Activated T-cell treated with anti-CD3 and anti-CD28 coated beads, Interleukin-2, amount 50 U/mL, for 72 hours (primary cell): ENCODE measurements at places on chromosomes 6 and 20. TPM values are rescaled to one million over a fixed set of nuclear protein-coding genes. Genes with fewer than 3 reads are reported as not detected.
A peak's percentile ranks its signal among the peaks of the same experiment; 100 is the strongest.

DNA sequence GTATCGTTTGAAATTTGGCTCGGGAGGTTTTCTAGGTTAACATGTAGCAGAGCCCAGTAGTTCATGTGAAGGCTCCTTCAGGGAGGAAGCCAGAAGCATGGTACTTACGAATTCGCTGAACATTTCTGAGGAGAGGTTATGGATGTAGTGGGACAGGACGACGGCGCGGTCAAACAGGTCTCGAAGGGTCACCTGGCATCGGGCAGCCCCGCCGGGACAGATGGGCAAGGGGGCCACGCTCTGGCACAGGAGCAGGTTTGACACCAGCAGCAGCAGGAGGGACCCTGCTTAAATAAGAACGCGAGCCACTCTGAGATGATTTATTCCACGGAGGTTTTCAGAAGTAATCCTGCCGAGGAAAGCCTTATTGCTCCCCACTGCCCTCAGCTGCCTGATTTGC is 2.5 kb downstream of the PRL start:
- no peaks in the 10 kb centered on the region for H3K36me3 ChIP-seq
- no peak overlapping the region for H3K27ac ChIP-seq
- no peaks in the 10 kb centered on the region for H3K27me3 ChIP-seq

GRCh38 chr6:36023996-36024795 is at the start of gene SLC26A8:
Gene SLC26A8 (minus strand): TSS chr6:36024641. CDS start chr6:36019707, 4,934 bp downstream.
- no peak within 1 kb of the TSS for H3K27ac ChIP-seq
- H3K4me1 ChIP-seq: peaks cover 15% of the 10 kb centered on the region
- peak within 1 kb of the TSS; percentile 60 for H3K4me3 ChIP-seq

The ZSWIM1 gene
- 13.9 TPM for total RNA-seq

DNA sequence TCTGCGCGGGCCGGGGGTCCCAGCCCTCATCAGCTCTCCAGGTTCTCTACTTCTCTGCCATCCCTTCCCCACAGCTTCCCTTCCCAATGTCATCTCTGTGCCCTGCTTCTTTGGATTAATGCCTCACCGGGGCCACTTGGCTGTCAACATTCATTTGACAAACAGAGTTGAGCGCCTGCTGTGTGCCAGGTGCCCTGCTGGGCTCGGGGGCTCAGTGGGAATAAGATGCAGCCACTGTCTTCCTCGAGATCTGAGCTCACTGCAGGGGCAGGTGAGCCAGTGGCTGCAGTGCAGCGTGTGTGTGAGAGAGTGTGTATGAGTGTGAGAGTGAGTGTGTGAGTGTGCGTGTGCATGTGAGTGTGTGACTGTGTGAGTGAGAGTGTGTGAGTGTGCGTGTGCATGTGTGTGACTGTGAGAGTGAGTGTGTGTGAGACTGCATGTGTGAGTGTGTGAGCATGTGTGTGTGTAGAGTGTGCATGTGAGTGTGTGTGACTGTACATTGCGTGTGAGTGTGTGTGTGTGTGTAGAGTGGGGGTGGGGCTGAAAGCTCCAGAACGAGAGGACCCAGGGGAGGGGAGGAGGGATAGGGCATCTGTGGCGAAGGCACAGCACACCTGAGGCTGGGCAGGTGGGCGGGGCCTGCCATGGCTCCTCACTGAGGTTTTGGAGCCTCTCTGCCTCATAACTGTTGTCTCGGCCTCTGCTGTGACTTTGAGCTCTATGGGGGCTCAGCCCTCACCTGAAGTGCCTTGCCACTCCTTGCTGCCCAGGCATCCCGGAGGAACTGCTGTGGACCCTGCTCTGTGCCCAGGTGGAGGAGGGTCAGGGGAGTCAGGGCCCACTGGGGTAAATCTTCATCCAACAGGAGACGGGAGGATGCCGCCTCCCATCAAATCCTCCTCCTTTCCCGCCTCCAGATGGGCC is 36.5 kb upstream of the PHACTR3 start:
- peaks cover 24% of the 10 kb centered on the region for H3K27me3 ChIP-seq
- H3K27ac ChIP-seq: no peak overlapping the region
- no peak for DNase-seq
- H3K4me1 ChIP-seq: peaks cover 13% of the 10 kb centered on the region
- H3K4me3 ChIP-seq: no peak overlapping the region

DNA sequence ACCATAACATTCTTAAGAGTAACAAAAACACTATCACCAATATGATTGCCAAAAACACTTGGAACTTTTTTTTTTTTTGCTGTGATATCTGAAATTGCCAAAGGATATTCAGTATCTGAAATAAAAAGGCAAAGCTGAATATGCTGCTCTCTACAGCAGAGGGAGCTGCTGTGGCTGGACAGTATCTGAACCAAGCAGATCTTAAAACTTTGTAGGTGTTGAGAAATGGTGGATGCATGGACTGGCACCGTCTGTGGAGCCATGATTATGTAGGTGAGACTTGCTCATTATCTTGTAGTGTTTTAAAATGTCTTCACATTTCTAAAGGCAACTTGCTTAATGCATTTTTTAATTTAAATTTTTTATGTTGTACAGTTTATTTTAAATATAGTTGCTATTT is 9.2 kb downstream of the PDCD2 start:
- H3K27ac ChIP-seq: peak overlapping the region; percentile 77
- H3K4me3 ChIP-seq: no peak overlapping the region
- H3K4me1 ChIP-seq: no peaks in the 10 kb centered on the region
- no peaks in the 10 kb centered on the region for H3K27me3 ChIP-seq

DNA sequence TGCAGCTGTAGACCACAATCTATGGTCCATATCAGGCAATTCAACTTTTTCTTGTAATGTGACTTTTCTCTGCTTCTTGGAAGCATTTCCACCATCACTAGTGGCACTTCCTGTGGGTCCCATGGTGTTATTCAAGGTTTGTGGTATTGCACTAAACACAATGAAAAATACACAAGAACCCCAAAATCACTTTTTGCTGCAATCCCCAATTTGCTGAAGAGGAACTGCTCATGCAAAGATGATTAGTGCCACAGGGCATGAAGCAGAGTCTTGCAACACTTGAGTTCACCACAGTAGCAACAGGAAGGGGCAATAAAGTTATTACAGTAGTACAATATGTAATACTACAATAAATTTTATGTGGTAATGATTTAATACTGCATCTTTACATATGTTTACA is 16.8 kb upstream of the TAAR1 start:
- no peak overlapping the region for H3K27ac ChIP-seq
- H3K36me3 ChIP-seq: no peaks in the 10 kb centered on the region
- DNase-seq: no peak
- no peak overlapping the region for H3K4me3 ChIP-seq

- no peaks in the 10 kb centered on the region for H3K27me3 ChIP-seq
- H3K4me1 ChIP-seq: peaks cover 14% of the 10 kb centered on the region
- H3K27ac ChIP-seq: peak overlapping the region; percentile 31
- DNase-seq: no peak
- no peak overlapping the region for H3K4me3 ChIP-seq
These were observed 333.6 kb downstream of the BTBD9 start for GRCh38 chr6:38305995-38306681.

The CSTF1 gene
- 63.7 TPM for total RNA-seq

The CALHM5 gene
- total RNA-seq: not detected

DNA sequence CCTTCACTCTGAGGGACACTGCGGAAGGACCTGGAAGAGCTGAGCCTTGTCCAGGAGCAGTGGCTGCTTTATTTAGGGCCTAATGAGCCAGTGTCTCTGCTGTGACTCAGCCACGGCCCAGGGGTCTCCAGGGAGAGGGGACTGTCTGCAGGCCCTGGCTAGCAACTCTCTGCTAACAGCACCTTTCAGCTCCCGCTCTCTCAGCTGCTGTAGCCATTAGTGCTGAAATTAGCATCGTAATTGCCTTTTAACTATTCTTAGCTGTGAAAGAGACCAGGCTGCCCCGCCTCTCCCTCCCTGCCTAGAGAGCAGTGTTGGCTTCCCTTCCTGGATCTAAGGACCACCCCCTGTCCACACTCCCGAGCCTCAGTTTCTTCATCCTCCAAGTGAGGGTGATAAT is 53.1 kb upstream of the SLC32A1 start:
- H3K4me3 ChIP-seq: no peak overlapping the region
- no peak for DNase-seq
- H3K27me3 ChIP-seq: peaks cover 59% of the 10 kb centered on the region
- H3K36me3 ChIP-seq: no peaks in the 10 kb centered on the region

DNA sequence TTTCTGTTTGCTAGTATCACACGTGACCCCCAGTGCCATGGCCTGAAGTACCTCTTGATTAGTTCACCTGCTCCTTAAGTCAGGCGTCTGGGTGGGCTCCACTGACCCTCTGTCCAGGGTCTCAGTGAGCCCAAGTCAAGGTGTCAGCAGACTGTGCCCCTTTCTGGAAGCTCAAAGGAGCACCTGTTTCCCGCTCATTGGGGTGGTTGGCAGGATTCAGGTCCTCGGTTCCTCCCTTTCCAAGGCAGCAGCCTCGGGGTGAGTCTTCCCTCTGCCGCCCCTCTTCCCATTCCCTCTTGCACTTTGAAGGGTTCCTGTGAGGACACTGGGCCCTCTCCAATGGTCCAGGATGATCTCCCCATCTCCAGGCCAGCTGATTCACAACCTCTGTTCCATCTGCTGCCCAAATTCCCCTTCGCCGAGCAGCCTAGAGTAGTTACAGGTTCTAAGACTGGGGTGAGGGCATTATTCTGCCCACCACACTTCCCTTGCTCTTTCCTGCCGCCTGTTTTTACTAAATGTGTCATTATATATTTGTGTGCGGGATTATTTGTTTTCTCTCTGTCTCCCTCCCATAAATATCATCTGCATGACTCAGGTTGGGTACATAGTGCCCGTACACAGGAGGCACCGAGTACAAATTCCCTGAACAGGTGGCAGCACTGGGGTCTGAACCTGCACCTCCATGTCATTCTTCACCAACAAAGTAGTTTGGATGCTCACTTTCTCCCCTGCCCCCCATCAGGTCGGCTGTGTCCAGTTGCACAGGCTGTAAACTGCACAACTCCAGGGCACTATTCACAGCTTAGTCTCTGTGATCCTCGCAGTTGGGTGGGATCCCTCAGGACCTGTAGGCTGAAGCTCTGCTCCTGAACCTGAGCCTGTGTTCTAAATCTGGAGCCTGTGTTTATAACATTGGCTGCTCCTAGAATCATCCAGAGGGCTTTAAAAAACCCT is 58.5 kb downstream of the RBM38 start:
- no peak overlapping the region for H3K27ac ChIP-seq
- no peak for DNase-seq
- H3K4me3 ChIP-seq: no peak overlapping the region

DNA sequence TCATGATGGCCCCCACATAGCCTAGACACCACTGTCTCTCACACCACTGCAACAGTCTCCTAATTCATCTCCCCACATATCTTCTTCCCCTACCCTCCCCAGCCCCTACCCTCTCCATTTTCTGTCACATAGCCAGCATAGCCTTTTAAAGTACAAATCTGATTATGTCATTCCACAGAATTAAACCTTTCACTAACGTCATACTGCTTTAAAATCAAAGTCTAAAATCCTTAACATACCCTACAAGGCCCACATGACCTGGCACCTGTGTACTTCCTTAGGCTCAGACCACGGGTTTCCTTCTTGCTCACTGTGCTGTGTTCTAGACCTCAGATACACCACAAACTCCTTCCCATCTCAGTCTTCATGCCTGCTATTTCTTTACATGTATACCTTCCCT is 5.9 kb downstream of the OSTM1 start:
- peaks cover 8% of the 10 kb centered on the region for H3K4me1 ChIP-seq
- no peaks in the 10 kb centered on the region for H3K36me3 ChIP-seq
- H3K27me3 ChIP-seq: no peaks in the 10 kb centered on the region
- peak; percentile 66 for DNase-seq
- no peak overlapping the region for H3K4me3 ChIP-seq

- peak overlapping the region; percentile 83 for H3K4me3 ChIP-seq
- no peak for DNase-seq
These were observed 45.9 kb downstream of the ELOVL5 start for GRCh38 chr6:53302678-53303360.

DNA sequence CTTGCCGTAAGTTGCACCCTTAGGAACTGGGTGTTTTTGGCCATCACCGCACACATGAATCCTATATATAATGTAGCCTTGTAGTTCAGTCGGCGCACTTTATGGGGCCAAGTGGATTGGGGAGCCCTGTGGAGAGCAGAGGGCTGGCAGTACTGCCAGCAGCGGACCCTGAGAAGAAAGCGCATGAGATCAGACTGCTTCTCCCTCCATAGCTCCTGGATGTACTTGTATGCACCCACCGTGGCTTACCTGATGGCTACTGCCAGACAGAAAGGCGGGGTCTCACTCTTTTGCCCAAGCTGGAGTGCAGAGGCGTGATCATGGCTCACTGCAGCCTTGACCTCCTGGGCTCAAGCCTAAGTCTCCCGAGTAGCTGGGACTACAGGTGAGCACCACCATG is 32.8 kb upstream of the OVOL2 start:
- no peak overlapping the region for H3K4me3 ChIP-seq
- H3K27me3 ChIP-seq: peaks cover 6% of the 10 kb centered on the region
- DNase-seq: no peak
- H3K36me3 ChIP-seq: no peaks in the 10 kb centered on the region
- H3K27ac ChIP-seq: no peak overlapping the region

GRCh38 chr20:23683807-23684206 is 5.0 kb downstream of the CST4 start:
- H3K36me3 ChIP-seq: no peaks in the 10 kb centered on the region
- no peaks in the 10 kb centered on the region for H3K27me3 ChIP-seq
- DNase-seq: no peak
- H3K4me3 ChIP-seq: no peak overlapping the region
- no peak overlapping the region for H3K27ac ChIP-seq

- no peak for DNase-seq
- no peaks in the 10 kb centered on the region for H3K27me3 ChIP-seq
- peaks cover 7% of the 10 kb centered on the region for H3K36me3 ChIP-seq
- peaks cover 94% of the 10 kb centered on the region for H3K4me1 ChIP-seq
- H3K4me3 ChIP-seq: no peak overlapping the region
These were observed 70.3 kb downstream of the HIVEP2 start for GRCh38 chr6:142874676-142875075.

The TGM2 gene
- 0.38 TPM for total RNA-seq

GRCh38 chr20:61043681-61044080 is 208.4 kb upstream of the CDH4 start:
- no peak for DNase-seq
- H3K4me3 ChIP-seq: no peak overlapping the region

GRCh38 chr6:157265635-157266034 is 57.7 kb downstream of the TMEM242 start:
- H3K36me3 ChIP-seq: peaks cover 1% of the 10 kb centered on the region
- no peak overlapping the region for H3K27ac ChIP-seq
- DNase-seq: no peak
- H3K27me3 ChIP-seq: no peaks in the 10 kb centered on the region
- no peak overlapping the region for H3K4me3 ChIP-seq

DNA sequence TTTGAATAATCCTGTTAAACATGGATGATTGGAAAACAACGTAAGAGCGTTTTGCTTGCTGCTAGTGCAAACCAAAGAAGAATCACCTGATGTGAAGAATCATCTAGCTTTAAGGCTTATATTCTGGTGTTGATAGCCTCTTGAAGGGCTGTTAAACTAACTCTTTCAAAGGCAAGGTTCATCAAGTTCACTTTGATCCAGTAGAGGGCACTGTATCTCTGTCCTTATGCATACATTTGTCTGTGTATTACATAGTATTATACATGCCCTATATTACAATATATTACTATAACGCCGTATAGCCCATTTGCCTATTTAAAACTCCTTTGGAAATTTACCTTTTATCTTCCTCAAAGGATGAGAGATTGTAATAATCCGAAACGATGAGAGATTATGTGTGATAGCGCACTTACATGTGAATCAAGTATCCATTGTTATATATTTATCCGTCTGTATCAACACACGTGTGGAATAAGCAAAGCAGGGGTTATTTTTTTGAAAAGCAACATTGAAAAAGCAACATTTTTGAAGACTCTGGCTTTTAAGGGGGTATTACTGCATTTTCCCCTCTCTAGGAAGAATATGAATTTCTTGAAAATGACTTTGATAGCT is 50.8 kb upstream of the NRN1 start:
- H3K36me3 ChIP-seq: no peaks in the 10 kb centered on the region
- no peak overlapping the region for H3K4me3 ChIP-seq
- H3K4me1 ChIP-seq: no peaks in the 10 kb centered on the region
- peaks cover 45% of the 10 kb centered on the region for H3K27me3 ChIP-seq
- no peak overlapping the region for H3K27ac ChIP-seq
- DNase-seq: no peak

The CCN5 gene
- total RNA-seq: not detected
